ENCODE measurements at places on chromosomes 1 and 21. TPM values are rescaled to one million over a fixed set of nuclear protein-coding genes. Genes with fewer than 3 reads are reported as not detected.

Gene GJC2
- total RNA-seq = 1.0 TPM

Gene IL19
- total RNA-seq = not detected

Gene PLCH2
- 0.16 TPM for total RNA-seq

Gene CYYR1
- total RNA-seq = 21.6 TPM

Gene TSEN15
- total RNA-seq = 29.4 TPM

Gene ZBTB8B
- 0.03 TPM for total RNA-seq

Gene ELAPOR1
- total RNA-seq = 0.19 TPM

Gene NR1I3
- total RNA-seq = not detected

Gene RHD
- not detected for total RNA-seq

Gene LCE1A
- total RNA-seq = not detected

Gene ILF2
- total RNA-seq = 61.6 TPM

Gene MLLT11
- total RNA-seq = 34.1 TPM

Gene MYOG
- not detected for total RNA-seq

DNA sequence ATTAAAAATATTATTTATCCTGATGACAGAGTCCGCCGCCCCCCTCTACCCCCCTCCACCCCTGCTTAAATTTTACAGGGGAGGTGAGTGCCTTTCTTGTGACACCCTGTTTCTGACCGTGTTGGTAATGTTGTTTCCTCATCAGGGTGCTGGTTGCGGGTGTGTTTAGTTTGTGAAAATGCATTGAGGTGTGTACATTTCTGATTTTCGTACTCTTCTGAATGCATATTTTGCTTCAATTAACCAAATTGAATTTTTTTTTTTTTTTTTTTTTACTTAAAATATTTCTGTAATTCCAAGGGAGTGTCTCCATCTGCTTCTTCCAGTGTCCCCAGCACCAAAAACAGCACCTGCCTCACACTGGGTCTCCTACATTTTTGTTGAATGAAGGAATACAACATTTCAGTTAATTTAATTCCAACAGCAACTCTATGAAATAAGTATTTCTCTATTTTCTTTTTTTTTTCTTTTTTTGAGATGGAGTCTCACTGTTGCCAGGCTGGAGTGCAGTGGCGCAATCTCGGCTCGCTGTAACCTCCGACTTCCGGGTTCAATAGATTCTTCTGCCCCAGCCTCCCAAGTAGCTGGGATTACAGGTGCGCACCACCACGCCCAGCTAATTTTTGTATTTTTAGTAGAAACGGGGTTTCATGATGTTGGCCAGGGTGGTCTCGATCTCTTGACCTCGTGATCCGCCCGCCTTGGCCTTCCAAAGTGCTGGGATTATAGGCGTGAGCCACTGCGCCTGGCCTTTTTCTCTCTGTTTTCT lies 5.6 kb upstream of the SLC2A1 start:
- DNase-seq = no peak

GRCh38 chr1:2847086-2847985 lies 45.8 kb upstream of the TTC34 start:
- DNase-seq = no peak

- no peak for DNase-seq
These were observed 48.4 kb downstream of the LTN1 start for GRCh38 chr21:28944296-28944695.

GRCh38 chr21:34967509-34968289 lies 81.4 kb downstream of the RUNX1 start:
- DNase-seq = no peak

GRCh38 chr1:228546541-228547463 lies 59.6 kb downstream of the RNF187 start:
- DNase-seq = no peak

DNA sequence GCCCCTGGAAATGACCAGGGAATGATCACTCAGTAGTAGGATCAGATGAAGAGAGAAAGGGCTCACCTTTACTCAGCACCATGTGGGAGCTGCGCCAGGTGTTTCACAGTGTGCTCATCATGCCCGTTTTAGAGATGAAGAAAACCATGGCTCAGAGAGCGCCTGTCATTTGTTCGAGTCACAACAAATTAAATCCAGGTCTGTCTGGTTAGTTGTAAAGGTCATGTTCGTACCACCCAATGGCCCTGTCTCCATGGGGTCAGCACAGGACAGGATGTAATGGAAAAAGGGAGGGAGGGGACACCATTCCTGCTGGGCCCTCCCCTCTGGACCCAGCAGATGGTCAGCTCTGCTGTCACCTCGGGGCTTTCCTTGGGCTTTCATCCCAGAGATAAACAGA lies 15.2 kb downstream of the KIRREL1 start:
- DNase-seq = no peak

DNA sequence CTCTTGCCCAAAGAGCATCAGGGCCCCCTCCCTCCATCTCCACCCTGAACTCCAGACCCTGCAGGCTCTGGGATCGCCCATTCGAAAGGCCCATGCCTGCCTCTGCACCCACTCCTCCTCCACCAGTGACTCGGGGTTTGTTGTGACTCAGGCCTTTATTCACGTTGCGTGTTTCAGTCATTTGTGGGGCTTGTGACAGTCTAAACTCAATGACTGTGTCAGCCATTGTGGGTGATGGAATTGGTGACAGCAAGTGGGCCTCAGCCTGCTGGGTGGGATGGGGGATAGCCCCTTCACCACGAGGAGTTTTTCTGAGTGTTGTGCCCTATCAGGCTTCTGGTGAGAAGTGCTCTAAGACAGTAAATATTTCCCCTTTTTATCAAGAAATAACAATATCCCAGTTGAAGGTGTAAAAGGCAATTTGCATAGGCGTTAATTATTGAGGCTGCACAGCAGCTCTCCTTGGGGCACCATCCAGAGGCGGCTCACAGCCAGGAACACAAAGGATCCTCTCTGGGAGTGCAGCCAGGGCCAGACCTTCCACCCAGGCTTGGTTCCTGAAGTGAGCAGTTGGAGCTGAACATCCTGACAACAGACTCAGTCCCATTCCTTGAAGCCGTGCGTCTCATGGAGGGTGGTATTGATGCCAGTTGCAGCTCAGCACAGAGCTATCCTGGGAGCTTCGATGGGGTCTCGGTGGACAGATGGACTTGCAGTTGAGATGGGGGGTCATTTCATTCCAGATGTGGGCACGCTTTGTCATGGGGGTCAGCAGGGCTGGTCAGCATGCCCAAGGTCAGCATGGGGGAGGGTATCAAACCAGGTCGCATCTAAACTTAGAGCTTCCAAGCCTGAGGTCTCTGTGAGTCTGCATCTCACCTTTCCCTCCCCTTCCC lies 135.6 kb upstream of the CACNA1E start:
- DNase-seq = no peak

- DNase-seq = no peak
These were observed 103.7 kb downstream of the SLC16A1 start for GRCh38 chr1:112852276-112852675.

DNA sequence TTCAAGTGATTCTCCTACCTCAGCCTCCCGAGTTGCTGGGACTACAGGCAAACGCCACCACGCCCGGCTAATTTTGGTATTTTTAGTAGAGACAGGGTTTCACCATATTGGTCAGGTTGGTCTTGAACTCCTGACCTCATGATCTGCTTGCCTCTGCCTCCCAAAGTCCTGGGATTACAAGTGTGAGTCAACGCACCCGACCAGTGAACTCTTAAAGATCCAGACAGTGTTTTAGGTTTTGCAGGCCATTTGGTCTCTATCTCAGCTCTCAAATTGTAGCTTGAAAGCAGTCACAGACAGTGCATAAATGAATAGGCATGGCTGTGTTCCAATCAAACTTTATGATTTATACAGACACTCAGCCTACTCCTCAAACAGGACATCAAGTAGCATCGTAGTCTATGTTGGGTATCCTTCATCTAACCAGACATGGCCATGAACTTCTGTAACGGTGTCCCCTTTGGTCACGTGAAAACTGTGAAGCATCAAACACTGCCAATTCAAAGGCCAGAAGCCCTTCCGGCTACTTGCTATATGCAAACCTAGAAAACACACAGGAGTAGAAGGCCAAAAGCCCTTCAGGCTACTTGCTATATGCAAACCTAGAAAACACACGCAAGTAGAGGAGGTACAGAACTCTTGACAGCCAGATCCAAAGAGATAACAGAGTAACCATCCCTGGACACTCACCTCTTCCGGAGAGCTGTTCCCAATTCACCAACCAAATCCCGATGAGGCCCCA lies 3.1 kb downstream of the FUCA1 start:
- DNase-seq = no peak

DNA sequence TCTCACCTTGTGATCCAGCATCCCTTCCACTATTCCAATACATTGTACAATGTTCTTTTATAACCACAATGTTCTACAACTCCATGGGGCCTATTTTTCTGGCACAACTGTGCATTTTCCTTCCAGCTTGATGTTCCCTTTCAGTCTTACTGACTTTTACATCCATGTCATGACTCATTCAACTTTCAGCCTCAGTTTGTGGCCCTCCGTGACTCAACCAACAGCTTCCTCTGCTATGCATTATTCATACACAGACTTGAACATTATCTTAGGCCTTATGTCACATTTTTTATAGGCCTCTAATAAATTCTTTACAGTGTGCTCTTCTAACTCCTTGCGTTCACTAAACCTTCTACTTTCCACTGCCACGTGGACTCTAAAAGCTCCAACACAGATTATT lies 119.4 kb upstream of the PRMT6 start:
- DNase-seq = no peak

- no peak for DNase-seq
These were observed 91.6 kb downstream of the PAX7 start for GRCh38 chr1:18722270-18722669.

DNA sequence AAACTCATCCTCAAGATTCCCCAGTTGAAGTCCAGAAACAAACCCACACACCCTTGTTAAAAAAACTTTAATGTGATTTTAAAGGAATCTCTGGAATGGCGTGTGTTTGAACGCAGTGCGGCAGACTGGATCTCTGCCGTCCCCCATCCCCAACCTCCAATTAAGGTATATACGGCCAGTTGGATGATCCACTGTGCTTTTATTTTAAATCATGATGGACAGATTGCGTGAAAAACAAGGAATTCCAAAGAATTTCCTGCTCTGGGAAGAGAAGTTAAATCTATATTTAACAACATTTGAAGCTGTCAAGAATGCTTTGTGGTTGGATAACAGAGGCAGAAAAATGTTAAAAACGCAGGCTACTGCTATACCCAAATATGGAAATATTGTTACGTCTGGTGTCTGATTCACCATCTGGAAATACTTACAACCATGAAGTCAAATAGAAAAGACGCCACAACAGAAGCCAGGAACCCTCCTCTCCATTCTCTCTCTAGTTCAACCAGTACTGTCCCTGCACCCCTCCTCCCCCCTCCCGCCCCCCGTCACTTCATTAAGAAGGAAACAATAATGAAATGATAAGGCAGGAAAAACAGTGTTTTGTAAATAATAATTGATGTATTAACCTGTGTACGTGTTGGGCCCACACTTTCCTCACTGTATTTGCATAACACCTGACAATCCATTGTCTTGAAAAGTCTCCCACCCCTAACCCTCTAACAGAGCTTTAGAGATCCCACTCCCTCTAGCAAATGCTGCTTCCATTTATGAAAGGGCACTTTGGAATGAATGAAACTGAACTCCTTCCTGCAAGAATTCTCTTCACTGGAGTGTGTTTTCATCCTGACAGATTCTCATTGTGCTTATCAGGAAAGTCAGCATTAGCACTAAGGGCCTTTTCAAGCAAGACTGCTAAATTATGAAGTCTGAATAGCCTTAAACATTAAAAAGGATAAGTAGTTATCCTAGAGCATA lies 2.0 kb upstream of the CCN1 start:
- no peak for DNase-seq

DNA sequence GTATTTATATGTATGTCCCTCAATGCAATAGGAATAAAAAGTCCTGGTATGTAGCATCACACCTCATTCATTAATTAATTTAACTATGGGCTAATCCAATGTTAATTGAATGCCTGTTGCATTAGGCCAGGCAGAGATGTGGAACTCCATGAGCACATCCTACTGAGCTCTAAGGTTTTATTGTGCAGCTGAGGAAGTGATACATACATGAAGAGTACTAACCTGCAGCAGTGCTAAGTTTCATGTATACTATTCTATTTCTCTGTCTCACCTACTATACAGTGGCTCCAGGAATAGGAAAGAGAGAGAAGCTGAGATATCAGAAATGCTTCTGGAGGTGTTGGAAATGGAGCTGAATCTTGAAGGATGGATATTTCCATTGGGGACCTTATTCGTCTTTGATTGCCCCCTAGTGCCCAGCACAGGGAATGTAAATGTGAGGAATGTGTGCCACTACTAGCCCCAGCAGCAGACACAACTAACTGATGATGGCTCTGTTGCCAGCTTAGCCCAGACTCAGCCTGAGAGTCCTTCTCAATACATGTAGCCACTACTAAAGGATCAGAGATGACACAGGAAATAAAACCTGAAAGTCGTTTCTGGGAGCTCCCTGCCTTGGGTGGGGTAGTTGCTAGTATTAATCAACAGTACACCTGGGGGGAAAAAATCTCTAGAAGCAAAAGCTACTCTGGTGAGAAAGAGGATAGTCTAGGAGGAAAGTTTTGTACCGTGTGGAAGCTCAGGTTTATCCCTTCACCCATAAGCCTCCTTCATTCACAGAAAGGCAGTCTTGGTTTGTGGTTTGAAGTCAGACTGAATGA lies 173.3 kb upstream of the FOXD3 start:
- no peak for DNase-seq

- no peak for DNase-seq
These were observed 1064.9 kb downstream of the TTLL7 start for GRCh38 chr1:82934074-82934473.

DNA sequence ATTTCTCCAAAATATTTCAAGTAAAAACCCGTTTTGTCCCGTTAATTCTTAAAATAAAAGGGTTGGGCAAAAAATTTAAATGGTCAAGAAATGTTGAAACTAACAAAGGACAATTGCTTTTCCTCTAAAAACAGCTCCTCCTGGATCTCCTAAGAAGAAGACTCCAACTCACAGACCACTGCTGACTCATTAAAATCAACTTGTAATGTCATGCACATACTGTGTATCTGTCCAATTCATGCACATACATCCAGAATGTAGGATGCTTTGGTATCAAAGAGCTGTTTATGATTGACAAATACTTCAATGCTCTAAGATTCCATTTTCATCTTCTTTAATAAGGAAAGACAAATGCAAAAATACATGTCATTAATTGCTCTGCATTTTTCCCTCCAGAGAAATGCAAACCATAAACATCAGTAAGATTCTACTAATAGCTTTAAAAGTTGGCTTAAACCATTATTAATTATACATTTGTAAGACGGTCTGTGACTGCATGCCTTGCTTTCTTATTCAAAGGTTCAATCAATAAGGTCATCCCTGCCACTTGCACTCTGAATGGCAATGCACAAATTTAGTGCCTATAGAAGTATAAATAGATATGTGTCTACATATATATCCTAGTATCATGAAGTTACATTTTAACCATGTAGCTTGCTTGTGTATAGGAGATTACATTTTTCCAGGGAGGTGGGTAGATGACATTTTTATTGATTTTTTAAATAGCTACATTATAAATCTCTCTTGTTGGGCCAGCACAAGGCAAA lies 44.7 kb downstream of the PTGER3 start:
- no peak for DNase-seq

- DNase-seq = no peak
These were observed 41.0 kb upstream of the SYNC start for GRCh38 chr1:32743380-32744070.

GRCh38 chr1:10389271-10389973 lies 9.4 kb upstream of the PGD start:
- no peak for DNase-seq

GRCh38 chr1:47235806-47236205 lies 3.8 kb upstream of the TAL1 start:
- DNase-seq = no peak

- DNase-seq = no peak
These were observed 2.8 kb downstream of the KCNQ4 start for GRCh38 chr1:40786171-40786994.

GRCh38 chr1:31693231-31693630 lies 10.6 kb downstream of the COL16A1 start:
- no peak for DNase-seq
